Common myeloid progenitor, CD34-positive (primary cell): ENCODE measurements at places on chromosomes 2 and 18.

GRCh38 chr2:187008111-187008510, 159.1 kb upstream of the ZSWIM2 start:
- no peak for DNase-seq

DNA sequence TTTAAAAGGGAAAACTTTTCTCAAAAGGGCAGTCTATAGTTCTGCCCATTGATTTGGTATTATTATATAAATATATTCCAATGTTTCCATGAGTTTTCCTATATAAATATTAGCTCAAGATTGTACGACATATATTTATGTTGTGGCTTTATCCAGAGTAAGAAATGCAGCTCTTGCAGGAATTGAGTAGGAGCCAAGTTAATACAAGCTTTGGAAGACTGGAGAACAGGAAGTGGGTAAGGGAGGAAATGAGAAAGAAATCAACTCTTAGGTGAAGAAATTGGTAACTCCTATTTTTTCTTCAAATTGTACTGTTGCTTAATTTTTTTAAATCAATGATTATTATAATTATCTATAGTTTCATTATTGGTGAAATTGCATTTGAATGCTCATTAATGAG, 105.4 kb upstream of the FAM117B start:
- no peak for DNase-seq

GRCh38 chr18:11955239-11956029, 25.9 kb upstream of the IMPA2 start:
- DNase-seq: peak; percentile 74

GRCh38 chr2:37648331-37649011, 23.0 kb downstream of the CDC42EP3 start:
- DNase-seq: peak; percentile 82

GRCh38 chr2:341912-342311, 54.0 kb upstream of the ALKAL2 start:
- no peak for DNase-seq

GRCh38 chr2:69962986-69963730, 1.7 kb upstream of the ASPRV1 start:
- DNase-seq: no peak
